ENCODE measurements at places on chromosomes 4 and X.

- DNase-seq: no peak
These were observed 209.6 kb upstream of the TLL1 start for GRCh38 chr4:165663411-165663810.

DNA sequence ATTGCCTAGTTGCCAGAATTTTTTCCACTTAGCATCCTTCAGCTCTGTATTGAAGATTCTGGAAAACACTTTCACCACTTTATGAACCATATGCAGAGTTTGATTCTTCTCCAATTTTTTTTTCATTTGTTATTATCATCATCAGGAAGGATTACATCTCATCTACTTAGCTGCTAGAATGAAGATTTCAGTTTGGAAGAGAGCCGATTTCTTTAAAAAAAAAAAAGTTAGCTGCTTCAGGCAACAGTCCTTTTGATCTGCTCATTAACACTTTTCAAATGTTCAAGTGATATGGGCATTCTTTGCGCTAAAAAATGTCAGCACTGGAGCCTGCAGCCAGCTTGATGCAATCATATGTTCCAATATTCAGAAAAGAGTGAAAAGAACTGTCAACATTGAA is 76.2 kb downstream of the ANTXR2 start:
- DNase-seq: no peak

- DNase-seq: no peak
These were observed 8.7 kb downstream of the PYURF start for GRCh38 chr4:88514557-88515511.

- DNase-seq: no peak
These were observed 38.9 kb downstream of the SH3BGRL start for GRCh38 chrX:81240701-81241331.

- no peak for DNase-seq
These were observed 173.9 kb upstream of the CENPE start for GRCh38 chr4:103372002-103372558.

- no peak for DNase-seq
These were observed 53.8 kb upstream of the HGFAC start for GRCh38 chr4:3387943-3388361.

- DNase-seq: no peak
These were observed 556.5 kb upstream of the NR3C2 start for GRCh38 chr4:148998719-148999118.

- DNase-seq: no peak
These were observed 141.2 kb upstream of the INTU start for GRCh38 chr4:127491571-127491970.

GRCh38 chrX:53227224-53227765 is 2.3 kb upstream of the KDM5C start:
- DNase-seq: no peak

DNA sequence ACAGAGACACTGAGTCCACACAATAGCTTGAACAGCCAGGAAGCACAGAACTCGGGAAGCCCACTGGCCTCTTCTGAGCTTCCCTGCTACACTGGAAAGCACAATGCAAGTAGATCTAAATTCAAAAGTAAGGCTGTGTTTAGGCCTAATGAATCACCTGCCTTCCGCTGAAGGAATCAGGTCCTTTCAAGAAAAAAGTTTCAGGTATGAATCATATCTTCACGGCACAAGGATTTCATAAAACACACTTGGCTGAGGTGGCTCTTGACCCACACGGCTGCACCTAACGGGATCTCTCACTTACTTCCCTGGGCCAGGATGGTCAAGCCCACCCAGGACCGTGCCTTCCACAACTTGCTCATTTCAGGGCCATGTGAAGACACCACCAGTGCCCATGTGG is 59.3 kb downstream of the IRF2 start:
- DNase-seq: no peak

DNA sequence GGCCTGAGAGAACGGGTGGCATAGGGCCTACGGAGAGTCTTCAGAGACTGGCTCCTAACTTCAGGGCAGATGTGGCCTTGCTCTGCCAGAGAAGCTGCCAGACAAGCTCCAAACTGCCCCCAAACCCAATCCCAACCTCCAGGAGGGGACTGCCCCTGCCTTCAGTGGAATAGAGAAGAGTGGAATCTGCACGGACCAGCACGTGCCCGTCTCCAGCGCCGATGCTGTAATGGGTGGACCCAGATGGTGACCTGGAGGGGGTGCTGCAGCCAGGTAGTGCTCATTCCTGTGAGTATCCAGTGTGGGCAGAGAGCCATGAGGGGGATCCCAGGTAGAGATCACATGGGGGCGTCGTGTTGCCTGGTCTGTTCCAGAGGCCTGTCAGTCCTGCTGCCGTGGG is 73.2 kb upstream of the NKX1-1 start:
- DNase-seq: no peak

DNA sequence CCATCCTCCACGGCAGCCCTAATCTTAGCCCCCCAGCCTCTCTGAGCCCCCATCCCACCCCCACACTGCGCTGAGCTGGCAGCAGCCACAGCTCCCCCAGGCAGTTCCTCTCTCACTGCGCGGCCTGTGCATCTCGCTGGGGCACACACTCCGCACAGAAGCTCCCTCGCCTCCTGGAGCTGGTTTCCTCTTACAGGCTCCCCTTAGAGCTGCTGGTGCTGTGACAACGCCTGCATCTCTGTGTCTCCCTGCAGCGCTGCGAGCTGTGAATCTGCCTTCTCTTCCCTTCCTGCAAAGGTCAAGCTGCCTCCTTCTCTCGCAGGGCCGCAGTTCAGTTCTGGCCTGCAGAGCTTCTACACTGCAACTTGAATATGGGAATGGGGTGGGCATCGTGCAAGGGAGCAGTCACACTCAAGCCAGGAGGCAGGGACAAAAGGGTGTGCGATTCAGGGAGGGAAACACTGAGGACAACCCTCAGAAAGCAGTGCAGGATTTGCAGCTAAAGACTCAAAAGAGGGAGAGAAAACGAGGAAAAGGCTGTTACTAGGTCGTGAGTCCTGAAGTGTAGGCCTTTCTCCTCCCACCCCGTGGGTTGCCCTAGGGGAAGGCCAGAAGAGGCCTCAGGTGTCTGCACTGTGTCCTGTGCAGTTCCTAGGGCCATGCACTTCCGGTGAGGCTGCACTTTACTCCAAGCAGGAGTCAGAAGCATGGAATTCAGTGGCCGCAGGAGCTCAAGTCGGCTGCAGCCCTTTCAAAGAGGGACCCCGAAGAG is 87.0 kb downstream of the BCOR start:
- no peak for DNase-seq

GRCh38 chrX:53357799-53358530 is 64.5 kb downstream of the SMC1A start:
- DNase-seq: no peak

DNA sequence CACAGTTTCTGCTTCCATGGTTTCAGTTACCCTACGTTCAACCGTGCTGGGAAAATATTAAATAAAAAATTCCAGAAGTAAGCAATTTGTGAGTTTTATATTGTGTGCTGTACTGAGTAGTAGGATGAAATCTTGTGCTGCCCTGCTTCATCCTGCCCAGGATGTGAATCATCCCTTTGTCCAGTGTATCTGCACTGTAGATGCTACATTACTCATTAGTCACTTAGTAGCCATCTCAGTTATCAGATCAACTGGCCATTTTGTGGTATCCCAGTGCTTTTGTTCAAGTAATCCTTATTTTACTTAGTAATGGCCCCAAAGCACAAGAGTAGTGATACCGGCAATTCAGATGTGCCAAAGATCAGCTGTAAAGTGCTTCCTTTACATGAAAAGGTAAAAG is 97.9 kb downstream of the COX18 start:
- DNase-seq: no peak

DNA sequence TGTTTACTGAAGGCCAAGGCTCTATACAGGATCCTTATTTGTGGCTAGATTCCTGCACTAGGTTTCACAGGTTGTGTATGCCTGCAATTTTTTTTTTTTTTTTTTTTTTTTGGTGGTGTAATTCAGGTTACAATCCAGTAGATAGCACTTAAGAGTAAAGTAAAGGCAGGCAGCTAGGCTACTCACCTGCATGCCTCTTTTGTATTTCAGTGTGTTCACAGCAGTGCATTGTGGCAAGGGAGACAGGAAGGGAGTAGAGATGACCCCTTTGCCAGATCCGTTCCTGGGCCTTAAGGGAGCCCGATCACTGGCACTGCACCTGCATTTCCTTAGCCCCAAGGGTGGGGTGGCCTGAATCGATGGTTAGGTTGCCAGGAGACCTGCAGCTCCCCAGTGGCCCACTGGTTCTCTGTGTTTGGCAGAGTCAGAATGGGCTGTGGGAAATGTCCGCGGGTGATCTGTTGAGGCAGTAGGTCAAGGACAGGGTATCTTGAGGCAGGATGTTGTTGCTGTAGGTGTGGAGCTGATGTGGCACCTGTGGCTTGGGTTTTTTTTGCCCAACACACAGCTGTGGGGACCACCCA is 374.9 kb upstream of the AADAT start:
- no peak for DNase-seq

- DNase-seq: no peak
These were observed 192.5 kb upstream of the TAPT1 start for GRCh38 chr4:16418814-16419213.

GRCh38 chrX:2761246-2761645 is 9.4 kb downstream of the XG start:
- DNase-seq: no peak

DNA sequence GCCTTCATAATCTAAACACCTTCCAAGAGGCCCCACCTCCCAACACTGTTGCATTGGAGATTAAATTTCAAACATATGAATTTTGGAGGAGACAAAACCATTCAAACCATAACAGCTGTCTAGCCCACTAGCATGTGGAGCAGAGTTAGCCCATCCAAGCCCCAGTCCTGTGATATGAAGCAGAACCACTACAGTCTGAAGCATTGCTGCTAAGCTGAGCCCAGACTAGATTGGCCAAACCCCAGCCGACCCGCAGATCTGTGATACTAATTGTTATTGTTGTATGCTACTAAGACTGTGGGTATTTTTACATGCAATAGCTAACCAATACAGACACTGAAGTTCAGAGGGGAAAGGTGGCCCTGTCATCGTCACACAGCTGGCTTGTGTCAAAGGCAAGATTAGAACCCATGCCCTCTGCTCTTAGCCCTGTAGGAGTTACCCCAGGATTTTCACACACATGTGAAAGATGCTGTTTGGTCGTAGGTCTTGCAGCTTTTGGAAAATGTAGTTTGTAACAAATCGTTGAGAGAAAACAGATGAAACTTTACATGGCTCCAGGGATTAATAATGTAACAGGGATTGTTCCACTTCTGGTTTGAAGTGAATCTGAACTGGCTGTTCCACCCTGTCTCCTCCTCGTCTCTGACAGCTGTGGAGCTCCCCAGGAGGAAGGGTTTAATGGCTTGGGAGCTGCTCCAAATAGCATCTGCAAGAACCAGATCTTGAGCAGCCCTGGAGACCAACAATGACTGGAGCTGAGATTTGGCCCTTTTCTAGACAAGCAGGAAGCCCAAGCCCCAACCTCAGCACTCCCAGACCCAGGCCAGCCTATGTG is 517.5 kb downstream of the MID1IP1 start:
- no peak for DNase-seq

DNA sequence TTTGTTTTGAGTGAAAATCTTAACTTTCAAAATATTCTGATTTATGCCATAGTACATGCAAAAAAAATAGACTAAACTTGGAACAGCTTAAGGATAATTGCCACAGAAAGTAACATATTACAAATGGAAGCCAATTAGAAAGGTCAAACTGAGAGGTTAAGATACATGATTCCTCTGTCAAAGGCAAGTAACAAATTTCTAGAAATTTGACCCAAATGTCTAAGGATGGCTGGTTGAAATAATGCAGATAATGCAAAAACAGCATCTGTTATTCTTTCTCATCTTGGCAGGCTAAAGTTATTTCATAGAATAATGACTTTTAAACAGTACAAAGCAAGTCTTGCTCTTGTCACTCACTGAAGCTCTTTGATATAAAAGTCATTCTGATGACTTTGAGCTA is 10.5 kb downstream of the FGF5 start:
- no peak for DNase-seq

DNA sequence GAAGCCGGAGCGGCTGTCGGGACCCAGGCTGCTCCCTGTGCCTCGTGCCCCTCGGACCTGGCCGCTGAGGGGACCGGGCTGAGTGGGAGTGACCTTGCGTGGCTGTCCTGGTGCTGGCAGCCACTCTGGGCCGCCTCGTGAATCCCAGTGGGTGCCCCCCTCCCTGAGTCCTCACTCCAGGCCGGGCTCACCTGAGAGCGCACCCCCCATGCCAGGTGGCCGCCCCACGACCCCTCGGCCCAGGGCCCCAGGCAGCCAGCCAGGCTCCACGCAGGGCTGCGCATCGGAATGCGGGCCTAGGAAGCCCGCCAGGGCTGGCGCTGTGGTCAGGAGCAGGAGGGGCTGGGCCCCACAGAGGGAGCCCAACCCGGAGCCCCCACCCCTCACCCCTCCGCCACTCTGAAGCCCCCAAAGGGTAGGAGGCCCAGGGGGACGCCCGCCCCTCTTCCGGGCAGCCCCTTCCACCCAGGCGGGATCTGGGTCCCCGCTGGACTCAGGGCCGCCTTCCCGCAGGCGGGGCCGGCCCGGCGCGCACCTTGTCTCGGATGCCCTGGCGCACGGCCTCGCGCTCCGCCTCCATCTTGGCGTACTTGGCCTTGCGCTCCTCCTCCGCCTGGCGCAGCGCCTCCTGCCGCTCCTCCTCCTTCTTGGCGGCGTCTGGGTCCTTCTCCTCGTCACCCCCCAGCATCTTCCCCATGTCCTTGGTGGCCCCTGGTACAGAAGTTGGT is 33.9 kb downstream of the CPLX1 start:
- no peak for DNase-seq

- DNase-seq: no peak
These were observed 85.9 kb downstream of the MAOA start for GRCh38 chrX:43741843-43742573.

DNA sequence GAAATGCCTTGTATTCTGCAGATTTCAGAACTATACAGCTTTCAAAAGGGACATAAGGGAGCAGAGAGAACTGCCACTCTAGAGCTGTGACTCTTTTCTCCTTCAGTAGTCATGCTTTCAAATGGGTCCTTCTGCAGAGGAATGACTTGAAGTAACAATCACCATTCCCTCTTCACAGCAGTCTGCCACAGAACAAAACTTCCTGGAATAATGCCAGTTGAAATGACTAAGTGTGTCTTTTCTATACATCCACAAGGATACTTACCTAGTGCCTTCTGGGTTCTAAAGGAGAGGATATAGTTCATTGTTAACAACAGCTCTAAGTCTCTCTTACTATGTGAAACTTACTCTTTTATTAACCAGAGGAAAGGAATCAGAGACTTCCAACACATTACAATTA is 515.4 kb upstream of the ATOH1 start:
- DNase-seq: no peak

- no peak for DNase-seq
These were observed 5.6 kb upstream of the STPG2 start for GRCh38 chr4:98148856-98149255.

GRCh38 chr4:169338241-169338640 is 67.5 kb upstream of the SH3RF1 start:
- DNase-seq: no peak

DNA sequence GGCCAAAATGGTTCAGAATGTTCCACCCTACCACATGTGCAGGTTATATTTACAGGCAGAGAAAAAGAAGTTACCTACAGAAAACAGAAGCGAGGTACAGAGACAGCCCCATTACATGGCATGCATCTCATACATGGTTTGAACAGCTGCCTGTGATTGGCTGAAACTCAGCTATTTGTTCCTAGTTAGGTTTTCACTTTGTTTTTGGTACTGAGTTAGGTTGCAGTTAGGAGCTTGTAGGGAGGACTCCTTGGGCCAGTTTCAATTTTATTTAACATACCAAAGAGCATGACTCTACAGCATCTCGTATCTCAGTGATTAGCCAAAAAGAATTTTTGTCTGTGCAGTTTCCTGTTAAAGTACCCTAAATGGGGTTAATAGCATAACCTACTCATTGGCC is 392.0 kb downstream of the MAPK10 start:
- DNase-seq: no peak

- no peak for DNase-seq
These were observed 41.3 kb upstream of the BCLAF3 start for GRCh38 chrX:20032201-20032600.

- no peak for DNase-seq
These were observed 36.9 kb upstream of the RPA4 start for GRCh38 chrX:96846841-96847240.
